ENCODE measurements at places on chromosomes 2 and 18.

GRCh38 chr2:7037340-7038333, 120.4 kb downstream of the RNF144A start:
- DNase-seq = peak; percentile 81

DNA sequence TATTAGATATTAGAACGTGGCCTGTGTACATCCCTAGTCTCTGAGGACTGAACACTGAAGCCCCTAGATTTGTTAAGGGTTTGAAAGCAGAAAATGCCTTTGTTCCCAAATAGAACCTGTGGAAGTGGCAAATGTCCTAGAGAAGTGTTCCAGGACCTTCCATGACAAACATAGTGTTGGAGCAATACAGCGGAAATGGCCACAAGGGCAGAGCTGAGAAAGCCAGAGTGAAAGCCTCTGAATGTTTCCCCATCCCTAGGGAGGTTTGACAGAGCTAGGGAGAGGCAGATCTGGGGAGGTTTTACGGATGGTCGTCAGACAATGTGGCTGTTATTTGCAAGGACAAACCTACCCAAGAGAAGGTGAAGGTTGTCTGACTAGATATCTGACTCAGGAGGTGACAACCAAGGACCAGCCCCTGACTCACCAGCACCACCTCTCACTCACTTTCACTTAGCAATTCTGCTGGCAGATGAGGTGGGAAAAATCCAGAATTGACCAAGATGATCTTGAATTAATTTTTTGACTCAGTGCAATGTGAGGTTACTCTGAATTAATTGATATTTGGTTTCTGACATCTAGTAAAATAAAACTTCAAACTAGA, 24.1 kb downstream of the RBM43 start:
- DNase-seq = no peak

DNA sequence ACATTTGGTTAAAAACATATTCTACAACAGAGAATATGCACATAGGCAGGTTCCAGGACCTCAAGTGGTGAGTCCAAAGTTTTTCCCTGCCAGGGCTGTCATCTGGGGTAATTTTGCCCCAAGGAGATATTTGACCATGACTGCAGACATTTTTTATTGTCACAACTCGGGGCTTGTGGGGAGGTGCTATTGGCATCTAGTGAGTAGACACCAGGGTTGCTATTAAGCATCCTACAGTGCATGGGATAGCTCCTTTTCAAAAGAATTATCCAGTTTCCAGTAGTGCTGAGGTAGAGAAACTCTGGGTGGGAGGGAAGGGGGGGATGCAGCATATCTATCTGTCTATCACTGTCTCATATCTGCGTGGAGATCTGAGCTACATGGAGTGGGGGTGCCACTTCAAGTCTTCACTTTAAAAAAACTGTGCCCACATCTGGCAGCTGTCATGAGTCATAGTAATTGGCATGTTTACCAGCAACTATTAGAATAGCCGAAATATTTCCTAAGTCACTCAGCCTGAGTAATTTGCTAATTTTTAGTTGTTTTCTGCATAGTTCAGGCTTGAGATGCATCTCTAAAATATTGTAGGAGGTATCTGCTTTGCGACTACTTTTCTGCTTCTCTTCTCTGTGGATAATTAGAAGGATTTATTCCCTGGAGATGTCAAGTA, 254.0 kb upstream of the RBMS1 start:
- DNase-seq = no peak

DNA sequence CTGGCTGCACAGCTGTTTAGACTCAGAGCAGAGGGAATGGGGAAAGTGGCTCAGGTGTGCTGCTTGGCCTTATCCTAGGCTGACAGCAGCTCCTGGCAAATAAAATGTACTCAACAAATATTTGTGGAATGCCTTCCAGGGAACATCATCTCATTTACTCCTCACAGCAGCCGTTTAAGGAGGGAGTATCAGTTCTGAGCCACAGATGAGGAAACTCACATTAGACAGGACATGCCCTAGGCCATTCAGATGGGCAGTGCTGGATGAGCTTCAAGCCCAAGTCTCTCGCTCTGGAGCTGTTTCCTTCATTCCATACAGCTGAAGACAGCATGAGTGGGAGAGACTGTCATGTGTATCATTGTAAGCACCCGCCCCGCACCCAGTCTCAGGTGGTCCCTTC, 129.6 kb upstream of the CNGA3 start:
- DNase-seq = no peak

GRCh38 chr2:54803783-54804751, 80.6 kb downstream of the EML6 start:
- no peak for DNase-seq

GRCh38 chr2:84474176-84474575, 15.1 kb upstream of the SUCLG1 start:
- no peak for DNase-seq

- no peak for DNase-seq
Observed at GRCh38 chr2:10103179-10103578, 19.4 kb upstream of the RRM2 start.

GRCh38 chr2:121976926-121977325, 221.5 kb downstream of the TSN start:
- DNase-seq = no peak

GRCh38 chr18:10784596-10785202, 258.9 kb downstream of the NAPG start:
- no peak for DNase-seq

GRCh38 chr2:98561902-98562695, 46.2 kb downstream of the COA5 start:
- DNase-seq = no peak

DNA sequence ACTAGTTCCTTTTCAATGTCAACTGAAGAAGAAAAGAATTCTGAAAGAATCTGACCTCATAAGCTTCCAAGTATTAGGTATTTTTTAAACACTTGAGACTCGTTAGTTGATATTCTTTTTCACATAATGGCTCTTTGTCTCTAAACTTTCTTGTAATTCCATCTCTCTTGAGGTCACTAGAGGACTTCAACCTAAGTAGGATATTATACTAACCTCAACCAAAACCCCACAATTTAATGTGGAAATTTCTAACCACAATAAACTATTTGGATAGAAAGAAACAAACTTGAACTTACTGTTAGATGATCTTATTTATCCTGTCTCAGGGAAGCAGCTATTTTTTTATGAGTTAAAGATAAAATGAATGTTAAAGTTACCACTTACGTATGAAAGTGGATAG, 206.9 kb upstream of the FSIP2 start:
- DNase-seq = no peak

DNA sequence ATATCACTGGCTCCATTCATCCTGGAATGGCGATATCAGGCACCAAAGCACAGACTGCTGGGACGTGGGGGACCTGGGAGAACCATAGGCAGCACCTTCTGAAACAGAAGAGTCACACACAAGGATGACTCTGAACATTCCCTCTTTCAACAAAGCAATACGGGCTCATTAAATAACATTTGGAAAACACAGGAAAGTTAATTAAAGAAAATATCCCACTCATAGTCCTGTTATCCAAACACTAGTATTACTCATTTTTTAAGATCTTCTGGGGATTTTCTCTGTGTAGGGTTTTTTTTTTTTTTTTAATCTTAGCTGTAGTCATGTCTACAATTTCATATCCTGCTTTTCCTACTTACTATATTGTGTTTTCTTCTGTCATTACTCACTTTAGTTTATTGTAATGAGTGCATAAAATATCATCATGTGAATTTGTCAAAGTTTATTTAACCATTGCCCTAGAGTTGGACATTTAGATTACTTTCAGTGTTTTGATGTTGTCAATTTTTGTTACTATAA, 70.0 kb upstream of the SP3 start:
- no peak for DNase-seq

GRCh38 chr2:230097424-230097823, 28.7 kb upstream of the SLC16A14 start:
- DNase-seq = no peak

- DNase-seq = peak; percentile 62
Observed at GRCh38 chr2:218852911-218853667, 6.5 kb upstream of the WNT6 start.

DNA sequence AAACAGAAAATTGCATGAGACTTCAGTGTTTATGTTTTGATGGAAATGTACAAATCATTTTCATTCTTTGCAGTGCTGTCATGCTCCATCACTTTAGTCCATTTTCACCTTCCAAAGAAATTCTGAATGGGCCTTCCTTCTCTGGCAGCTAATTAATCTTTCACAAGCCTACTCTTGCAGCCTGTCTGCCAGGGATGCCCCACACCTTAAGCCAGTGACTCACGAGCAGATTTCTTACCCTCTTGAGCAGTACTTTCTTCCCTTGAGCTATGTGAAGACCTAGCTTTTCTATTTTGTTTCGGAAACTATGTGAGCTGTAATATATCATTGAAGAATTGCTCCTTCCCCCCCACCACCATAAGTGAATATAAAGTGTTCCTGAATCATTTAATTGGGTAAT, 404.3 kb upstream of the VWC2L start:
- DNase-seq = no peak

- no peak for DNase-seq
Observed at GRCh38 chr2:96356889-96357288, 21.3 kb downstream of the NCAPH start.

- DNase-seq = no peak
Observed at GRCh38 chr2:60548845-60549237, 4.6 kb downstream of the BCL11A start.

- DNase-seq = no peak
Observed at GRCh38 chr2:120892271-120892966, 156.8 kb downstream of the GLI2 start.

DNA sequence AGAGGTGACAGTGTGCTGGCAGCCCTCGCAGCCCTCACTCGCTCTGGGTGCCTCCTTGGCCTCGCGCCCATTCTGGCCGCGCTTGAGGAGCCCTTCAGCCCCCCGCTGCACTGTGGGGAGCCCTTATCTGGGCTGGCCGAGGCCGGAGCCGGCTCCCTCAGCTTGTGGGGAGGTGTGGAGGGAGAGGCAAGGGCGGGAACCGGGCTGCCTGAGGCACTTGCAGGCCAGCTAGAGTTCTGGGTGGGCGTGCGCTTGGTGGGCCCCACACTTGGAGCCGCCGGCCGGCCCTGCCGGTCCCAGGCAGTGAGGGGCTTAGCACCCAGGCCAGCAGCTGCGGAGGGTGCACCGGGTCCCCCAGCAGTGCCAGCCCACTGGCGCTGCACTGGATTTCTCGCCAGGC, 1480.9 kb upstream of the SLC39A10 start:
- no peak for DNase-seq

GRCh38 chr18:11160313-11160712, 10.9 kb upstream of the PIEZO2 start:
- DNase-seq = no peak

DNA sequence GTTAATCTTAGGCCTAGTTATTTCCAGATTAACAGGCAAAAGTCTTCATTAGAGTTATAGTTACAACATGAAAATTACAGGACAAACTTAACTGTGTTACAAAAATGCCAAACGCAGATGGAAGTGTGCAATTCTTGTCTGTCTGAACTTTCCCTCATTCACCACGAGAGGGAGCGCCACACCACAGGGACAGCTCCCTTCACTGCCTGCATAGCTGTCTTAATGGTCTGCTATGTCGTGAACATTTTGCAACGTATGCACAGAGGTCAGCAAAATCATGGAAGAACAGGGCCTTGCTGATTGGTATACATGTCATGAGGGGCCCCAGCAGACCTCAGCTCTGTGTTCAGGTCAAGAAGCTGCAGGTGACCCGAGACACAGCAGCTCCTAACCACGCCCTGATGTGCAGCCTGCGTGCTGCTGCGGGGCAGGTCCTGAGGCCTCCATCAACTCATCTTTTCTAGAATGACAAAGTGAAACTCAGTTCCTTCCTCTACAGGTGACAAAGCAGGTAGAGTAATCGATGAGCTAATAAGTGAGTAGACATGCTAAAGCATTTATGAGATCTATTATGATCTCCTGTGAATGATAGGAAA, 78.8 kb upstream of the ATP8B1 start:
- DNase-seq = no peak

DNA sequence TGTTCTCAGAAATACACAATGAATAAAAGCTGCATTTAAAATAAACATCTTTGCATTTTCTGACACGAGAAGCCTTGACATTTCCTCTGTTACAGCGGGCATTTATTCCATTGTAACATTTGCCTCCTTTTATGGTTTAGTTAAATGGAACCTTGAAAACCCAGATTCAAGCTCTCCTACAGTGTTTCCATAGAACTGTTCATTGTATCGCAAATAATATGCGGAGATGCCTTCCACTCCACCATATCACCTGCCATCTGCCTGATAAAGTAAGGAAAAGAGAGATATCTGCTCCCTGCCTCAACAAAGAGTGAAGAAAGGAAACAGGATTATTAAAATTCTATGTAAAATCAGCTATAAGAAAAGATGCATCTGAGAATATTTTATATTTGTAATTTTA, 69.8 kb downstream of the CDH19 start:
- DNase-seq = no peak

GRCh38 chr2:182618672-182619079, 97.4 kb upstream of the DNAJC10 start:
- DNase-seq = no peak

DNA sequence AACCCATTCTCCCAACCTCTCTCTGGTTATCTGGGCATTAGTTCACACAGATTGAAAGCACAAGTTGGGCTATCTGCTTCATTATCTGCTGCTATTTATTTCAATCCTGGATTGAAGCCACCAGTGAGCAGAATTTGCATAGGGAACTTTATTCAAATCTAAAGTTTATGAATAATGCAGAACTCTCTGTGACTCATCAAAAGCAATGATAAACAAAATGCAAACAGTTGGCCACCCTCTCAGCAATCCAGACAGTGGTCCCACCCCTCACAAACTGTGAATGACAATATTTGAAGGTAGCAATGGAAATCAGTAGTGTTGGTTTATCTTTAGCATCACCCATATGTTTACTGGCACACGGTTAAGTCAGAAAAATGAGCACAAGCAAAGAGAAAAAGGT, 106.8 kb upstream of the TMEM178A start:
- no peak for DNase-seq

- DNase-seq = peak; percentile 17
Observed at GRCh38 chr2:128363934-128364361, 45.3 kb upstream of the HS6ST1 start.

GRCh38 chr18:2918761-2919550, 72.2 kb downstream of the EMILIN2 start:
- DNase-seq = no peak

DNA sequence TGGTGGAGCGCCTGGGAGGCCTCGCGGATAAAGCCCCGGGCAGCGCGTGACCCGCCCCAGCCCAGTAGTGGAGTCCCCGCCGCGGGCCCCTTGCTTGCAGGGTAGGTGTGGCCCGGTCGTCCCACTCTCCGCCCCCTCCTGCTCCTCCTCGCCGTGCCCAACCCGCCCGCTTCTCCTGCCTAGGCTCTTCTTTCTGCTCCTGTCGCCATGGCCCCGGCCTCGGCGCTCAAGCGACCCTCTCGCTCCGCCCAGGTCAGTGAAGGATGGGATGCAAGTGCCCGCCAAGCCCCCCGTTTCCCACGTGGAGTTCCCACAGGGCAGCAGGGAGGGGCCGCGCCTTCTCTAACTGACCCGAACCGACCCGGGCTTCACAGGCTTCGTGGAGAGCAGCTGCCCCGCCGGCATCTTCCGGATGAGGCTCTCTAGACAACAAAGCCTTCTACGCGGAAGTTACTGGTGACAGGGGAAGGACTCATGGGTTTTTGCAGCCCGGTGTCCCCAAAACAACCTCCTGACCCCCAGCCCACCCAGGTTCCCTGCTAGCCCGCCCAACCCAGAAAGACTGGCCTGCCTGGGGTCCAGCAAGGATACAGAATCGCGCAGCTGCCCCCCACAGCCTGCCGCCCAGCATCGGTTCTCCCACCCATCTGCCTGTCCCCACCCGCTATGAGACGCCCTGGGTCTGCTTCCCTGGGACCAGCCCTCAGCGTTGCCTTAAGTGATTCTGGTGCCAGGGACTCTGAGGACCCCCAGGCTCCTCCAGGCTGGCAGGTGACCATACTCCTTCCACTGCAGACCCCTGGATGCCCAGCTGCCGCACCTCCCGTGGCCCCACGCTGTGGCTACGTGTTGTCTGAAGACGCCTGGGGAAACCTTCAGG, 32.8 kb downstream of the TTC32 start:
- DNase-seq = peak; percentile 73
